ENCODE measurements at places on chromosomes 1 and 21. TPM values are rescaled to one million over a fixed set of nuclear protein-coding genes. Genes with fewer than 3 reads are reported as not detected.

- H3K4me1 ChIP-seq = peaks cover 19% of the 10 kb centered on the region
- H3K27ac ChIP-seq = no peak overlapping the region
- DNase-seq = no peak
- no peaks in the 10 kb centered on the region for H3K36me3 ChIP-seq
- H3K4me3 ChIP-seq = no peak overlapping the region
These were observed 49.0 kb downstream of the NRIP1 start for GRCh38 chr21:15015622-15016471.

ICOSLG gene
- 5.2 TPM for total RNA-seq

DNA sequence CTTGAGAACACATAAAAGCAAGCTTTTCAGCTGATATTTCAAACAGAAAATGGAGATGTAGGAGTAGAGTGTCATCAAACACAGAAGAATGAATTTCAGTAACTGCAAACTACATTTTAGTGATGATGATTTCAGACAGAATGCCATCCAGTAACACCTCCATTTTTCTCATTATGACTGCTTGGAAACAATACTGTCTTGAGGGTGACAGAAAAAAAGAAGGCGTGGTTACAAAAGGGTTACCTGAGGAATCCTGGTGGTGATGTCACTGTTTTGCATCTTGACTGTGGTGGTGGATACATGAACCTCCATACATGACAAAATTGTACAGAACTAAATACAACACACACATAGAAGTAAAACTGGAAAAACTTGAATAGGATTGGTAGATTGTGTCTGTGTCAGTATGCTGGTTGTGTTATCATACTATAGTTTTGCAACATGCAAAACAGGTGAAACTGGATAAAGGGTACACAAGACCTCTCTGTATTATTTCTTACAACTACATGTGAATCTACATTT, 375.9 kb downstream of the PTBP2 start:
- H3K27ac ChIP-seq = no peak overlapping the region
- H3K36me3 ChIP-seq = peaks cover 4% of the 10 kb centered on the region
- H3K4me3 ChIP-seq = no peak overlapping the region
- H3K4me1 ChIP-seq = no peaks in the 10 kb centered on the region
- no peak for DNase-seq

DNA sequence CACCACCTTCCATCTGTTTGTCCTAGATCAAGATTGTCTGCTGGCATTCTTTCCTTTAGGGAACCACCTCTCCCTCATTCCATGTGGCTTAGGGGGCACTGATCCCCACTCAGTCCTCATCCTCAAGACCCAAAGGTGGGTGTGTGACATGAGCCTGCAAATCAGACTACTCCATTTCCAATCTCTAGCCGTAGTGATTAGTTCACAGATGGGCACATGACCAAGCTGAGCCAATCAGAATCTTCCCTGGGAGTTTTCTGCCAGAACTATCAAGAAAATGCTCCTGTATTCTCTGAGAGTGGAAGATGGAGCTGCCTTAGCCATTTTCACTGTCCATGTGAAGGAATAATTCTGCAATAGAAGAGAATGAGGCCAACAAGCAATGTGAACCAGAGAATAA, 19.3 kb upstream of the PTPRF start:
- H3K36me3 ChIP-seq = no peaks in the 10 kb centered on the region
- no peaks in the 10 kb centered on the region for H3K27me3 ChIP-seq

SLC44A5 gene
- 0.20 TPM for total RNA-seq

IKBKE gene
- total RNA-seq = 10.5 TPM

DNA sequence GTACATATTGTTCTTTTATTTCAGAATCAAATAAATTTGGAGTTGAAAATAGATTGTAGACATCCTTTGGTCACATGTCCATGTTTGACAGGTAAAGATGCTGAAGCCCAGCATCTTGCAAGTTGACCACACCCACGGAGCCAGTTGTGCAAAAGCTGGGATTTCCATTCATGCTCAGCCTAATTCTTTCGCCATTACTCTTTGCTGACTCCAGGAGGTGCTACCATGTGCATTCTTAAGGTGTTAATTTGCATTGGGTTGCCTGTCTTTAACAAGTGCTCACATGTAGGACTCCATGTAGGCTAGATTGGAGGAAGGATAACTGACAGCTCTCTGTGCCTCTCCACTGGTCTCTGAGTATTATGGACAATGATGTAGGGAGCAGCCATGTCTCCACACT, 660.7 kb downstream of the LMO4 start:
- no peaks in the 10 kb centered on the region for H3K36me3 ChIP-seq
- no peak overlapping the region for H3K4me3 ChIP-seq
- peaks cover 1% of the 10 kb centered on the region for H3K27me3 ChIP-seq
- H3K27ac ChIP-seq = no peak overlapping the region
- H3K4me1 ChIP-seq = no peaks in the 10 kb centered on the region

DNA sequence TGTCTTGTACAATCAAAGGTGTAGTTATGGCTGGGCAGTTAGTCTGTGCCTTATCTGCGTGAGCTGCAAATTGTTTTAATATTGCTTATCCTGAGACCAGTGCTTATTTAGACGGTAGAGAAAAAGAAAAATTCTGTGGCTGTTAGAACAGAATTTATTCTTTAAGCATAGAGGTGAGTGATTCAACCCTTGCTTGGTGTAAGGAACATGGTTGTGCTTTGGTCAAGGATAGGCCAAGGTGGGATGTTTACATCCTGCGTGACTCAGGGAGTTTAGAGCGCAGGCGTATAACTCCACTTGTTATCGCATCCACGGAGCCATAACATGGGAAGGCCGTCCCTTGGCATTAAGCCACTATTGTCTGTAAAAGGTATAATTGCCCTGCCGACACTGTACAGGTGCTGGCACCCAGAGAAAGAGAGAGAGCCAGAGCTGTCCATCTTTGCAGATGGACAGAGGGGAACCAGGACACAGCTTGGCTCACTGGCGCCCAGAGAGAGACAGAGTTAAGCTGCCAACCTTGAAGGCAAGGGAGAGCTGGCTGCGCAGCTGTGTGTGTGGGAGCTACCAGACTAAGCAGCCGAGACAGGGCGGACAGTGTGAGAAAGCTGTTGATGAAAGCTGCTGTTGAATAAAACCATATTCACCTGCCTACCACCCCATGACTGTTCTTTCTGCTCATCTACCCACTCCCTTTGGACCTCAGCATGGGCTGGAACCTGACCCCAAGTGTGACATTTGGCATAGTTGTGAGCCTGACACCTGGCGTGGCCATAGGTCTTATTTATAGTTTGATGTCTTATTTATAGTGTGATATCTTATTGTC, 200.4 kb downstream of the DYRK1A start:
- H3K27me3 ChIP-seq = peaks cover 2% of the 10 kb centered on the region
- no peak for DNase-seq
- H3K27ac ChIP-seq = peak overlapping the region; percentile 49
- peaks cover 16% of the 10 kb centered on the region for H3K4me1 ChIP-seq
- H3K4me3 ChIP-seq = no peak overlapping the region

HPDL gene
- 1.0 TPM for total RNA-seq

DNA sequence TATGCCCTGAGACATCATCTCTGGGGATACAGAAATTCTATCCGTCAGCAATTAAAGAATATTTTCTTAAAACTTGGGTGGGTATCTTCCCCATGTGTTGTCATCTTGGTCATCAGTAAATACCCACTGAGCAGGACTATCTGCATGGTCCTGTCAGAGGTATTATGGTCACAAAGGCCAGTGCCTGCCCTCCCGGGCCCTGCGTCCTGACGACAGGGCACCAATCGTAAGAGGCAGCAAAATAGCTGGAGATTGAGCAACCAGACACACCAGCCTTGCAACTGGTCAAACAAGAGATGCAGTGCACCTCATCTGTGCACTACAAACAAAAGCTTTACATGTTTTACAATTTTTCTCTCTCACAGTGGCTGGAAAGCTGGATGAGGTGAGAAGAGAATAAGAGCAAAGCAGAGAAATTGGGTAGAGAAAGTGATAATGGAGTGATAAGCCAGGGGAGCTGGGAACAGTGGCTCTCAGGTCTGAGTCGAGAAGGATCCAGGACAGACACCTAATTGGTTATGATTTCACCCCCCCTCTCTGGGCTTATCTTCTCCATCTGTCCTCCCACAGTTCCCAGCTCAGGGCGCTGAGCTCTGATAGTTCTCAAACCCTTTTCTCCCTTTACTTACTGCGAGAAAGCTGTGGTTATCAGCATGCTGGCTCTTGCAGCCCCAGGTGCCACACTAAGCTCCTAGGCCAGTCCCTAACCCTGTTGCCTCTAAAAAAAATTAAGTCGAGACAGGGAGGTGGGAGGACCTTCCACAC, 8.8 kb upstream of the SRP9 start:
- H3K4me1 ChIP-seq = peaks cover 67% of the 10 kb centered on the region
- no peak for DNase-seq
- H3K4me3 ChIP-seq = no peak overlapping the region
- H3K27me3 ChIP-seq = no peaks in the 10 kb centered on the region
- H3K27ac ChIP-seq = peak overlapping the region; percentile 23
